ENCODE measurements at places on chromosomes 12 and 14. TPM values are rescaled to one million over a fixed set of nuclear protein-coding genes. Genes with fewer than 3 reads are reported as not detected.

GRCh38 chr14:70152081-70152480 lies 36.7 kb downstream of the SLC8A3 start:
- no peak for DNase-seq

GRCh38 chr12:132449565-132450417 lies 40.2 kb upstream of the FBRSL1 start:
- DNase-seq = no peak

GRCh38 chr14:63659726-63660125 lies 18.1 kb upstream of the WDR89 start:
- DNase-seq = no peak

Gene MYRFL
- not detected for total RNA-seq

GRCh38 chr12:126210026-126210425 lies 1144.8 kb downstream of the AACS start:
- peak; percentile 39 for DNase-seq

- DNase-seq = peak; percentile 47
These were observed 87.9 kb upstream of the PTPRQ start for GRCh38 chr12:80356097-80356496.

DNA sequence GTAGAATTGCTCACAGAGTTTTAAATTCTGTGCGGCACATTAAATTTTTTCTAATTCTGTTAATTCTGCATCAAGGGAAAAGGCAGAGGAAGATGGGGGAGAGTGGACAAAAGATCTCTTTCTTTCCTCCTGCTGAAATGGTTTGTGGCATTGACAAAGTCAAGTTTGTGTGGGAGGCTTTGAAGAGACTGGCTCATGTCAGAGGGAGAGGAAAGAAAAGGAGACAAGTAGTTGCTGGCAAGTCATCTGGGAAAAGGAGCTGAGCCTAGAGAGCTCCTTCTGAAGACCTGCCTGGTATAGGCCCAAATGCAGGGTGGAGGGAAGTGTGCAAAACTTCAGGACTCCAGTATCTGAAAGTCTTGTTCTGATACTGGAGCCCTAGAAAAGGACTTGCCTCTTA lies 36.3 kb downstream of the TTLL5 start:
- no peak for DNase-seq

Gene RAPGEF3
- 16.6 TPM for total RNA-seq

- peak; percentile 71 for DNase-seq
These were observed 53.7 kb downstream of the APAF1 start for GRCh38 chr12:98698603-98699463.

Gene PTCSC3
- total RNA-seq = not detected

Gene RAP1B
- total RNA-seq = 256 TPM

Gene FANCM
- 13.9 TPM for total RNA-seq

Gene RIMBP2
- 0.74 TPM for total RNA-seq

Measured in fibroblast of the aortic adventitia (primary cell).